ENCODE measurements at places on chromosomes 12 and 14.

GRCh38 chr12:127145929-127146789 is 1120.8 kb upstream of the TMEM132C start:
- peak; percentile 77 for DNase-seq

- DNase-seq, result no peak
Observed at GRCh38 chr12:16844875-16845274, 238.9 kb upstream of the LMO3 start.

GRCh38 chr12:9636851-9637206 is 29.1 kb upstream of the KLRB1 start:
- DNase-seq, result no peak

- DNase-seq, result no peak
Observed at GRCh38 chr14:21107283-21107800, 6.5 kb downstream of the TMEM253 start.

- no peak for DNase-seq
Observed at GRCh38 chr14:104678346-104678745, 11.1 kb upstream of the INF2 start.
